ENCODE measurements at places on chromosomes 1 and 21.

- no peak for DNase-seq
Measured at GRCh38 chr1:161706482-161707347, at the start of gene FCRLA. TSS of gene FCRLA (plus strand) at chr1:161707229. CDS start at chr1:161707265, 36 bp downstream.

DNA sequence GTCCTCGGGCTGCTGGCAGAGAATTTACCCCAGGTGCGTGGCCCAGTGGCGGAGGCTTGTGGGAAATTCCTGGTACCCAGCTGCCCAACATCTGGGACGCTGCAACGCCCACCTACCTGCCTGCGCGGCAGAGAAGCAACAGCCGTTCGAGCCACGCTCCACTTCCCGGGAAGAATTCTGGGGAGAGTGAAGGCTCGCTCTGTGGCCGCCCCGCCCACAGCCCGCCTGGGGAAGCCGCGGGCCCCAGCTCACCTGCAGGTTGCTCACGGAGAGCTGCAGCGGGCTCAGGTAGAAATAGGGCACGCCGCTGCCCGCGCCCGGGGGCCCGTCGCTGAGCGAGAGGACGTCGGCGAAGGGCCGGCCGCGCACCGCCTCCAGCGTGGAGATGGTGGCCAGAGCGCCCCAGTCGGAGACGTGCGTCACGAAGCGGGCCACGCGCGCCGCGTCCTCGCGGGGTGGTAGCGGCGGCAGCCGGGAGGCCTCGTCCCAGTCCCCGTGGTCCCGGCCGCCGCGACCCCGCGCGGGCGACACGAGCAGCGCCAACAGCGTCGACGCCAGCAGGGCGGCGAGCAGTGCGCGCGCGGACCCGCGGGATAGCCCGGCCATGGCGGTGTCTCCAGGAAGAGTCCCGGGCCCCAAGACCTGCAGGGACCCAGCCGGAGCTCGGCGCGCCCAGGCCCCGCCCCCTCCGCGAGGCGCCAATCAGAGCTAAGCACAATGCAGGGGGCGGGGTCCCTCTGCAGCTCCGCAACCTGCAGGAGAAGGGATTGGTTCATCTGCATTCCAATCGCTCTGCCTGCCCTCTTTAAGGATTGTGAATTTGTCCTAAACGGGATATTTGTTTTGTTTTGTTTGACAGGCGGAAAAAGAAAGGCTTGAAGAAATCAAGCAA lies at the start of gene CREG1:
TSS of gene CREG1 (minus strand) at position 627 of the 892 bp plus-strand sequence.
- peak; percentile 71 for DNase-seq

GRCh38 chr1:62281922-62282555 lies 37.2 kb downstream of the KANK4 start:
- no peak for DNase-seq

- DNase-seq = no peak
Measured at GRCh38 chr1:154423304-154423987, 18.3 kb downstream of the IL6R start.

DNA sequence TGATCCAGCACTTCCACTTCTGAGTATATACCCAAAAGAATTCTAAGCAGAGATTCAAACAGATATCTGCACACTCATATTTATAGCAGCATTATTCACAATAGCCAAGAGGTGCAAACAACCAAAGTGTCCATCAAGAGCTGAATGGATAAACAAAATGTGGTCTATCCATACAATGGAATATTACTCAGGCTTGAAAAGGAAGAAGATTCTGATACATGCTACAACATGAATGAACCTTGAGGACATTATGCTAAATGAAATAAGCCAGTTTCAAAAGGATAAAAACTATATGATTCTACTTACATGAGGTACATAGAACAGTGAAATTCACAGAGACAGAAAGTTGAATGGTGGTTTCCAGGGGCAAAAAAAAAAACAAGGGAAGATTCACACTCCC lies 88.9 kb downstream of the CCDC185 start:
- no peak for DNase-seq

- DNase-seq = no peak
Measured at GRCh38 chr1:156448134-156448967, 52.2 kb downstream of the MEF2D start.

DNA sequence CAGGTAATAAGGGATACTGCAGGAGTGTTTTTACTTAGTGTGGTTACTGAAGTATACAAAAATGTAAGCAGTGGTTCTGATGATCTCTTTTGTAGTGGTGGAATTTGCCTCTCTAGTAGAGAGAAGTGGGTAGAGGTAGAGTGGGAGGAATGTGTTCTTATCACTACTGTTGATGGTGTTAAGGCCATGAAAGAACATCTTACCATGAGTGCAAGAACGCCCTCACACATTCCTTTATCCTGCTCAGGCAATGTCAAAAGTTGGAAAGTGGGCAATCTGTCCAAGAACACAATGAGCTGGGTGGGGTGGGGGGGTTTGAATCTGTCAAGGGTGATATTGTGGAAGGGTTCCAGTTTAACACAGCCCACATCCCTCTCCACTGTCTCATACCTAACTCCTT lies 78.6 kb downstream of the TTLL7 start:
- DNase-seq = no peak

GRCh38 chr1:160206421-160207117 lies 1.4 kb downstream of the PEA15 start:
- no peak for DNase-seq

GRCh38 chr1:20974069-20974468 lies 187.0 kb upstream of the HP1BP3 start:
- no peak for DNase-seq

- DNase-seq = no peak
Measured at GRCh38 chr1:97084546-97084945, 363.0 kb downstream of the PTBP2 start.

- DNase-seq = no peak
Measured at GRCh38 chr21:35050348-35051286, 1.5 kb upstream of the RUNX1 start.

- DNase-seq = no peak
Measured at GRCh38 chr1:227131193-227131592, 187.1 kb downstream of the CDC42BPA start.

- DNase-seq = no peak
Measured at GRCh38 chr1:32876341-32877210, 5.9 kb upstream of the FNDC5 start.

DNA sequence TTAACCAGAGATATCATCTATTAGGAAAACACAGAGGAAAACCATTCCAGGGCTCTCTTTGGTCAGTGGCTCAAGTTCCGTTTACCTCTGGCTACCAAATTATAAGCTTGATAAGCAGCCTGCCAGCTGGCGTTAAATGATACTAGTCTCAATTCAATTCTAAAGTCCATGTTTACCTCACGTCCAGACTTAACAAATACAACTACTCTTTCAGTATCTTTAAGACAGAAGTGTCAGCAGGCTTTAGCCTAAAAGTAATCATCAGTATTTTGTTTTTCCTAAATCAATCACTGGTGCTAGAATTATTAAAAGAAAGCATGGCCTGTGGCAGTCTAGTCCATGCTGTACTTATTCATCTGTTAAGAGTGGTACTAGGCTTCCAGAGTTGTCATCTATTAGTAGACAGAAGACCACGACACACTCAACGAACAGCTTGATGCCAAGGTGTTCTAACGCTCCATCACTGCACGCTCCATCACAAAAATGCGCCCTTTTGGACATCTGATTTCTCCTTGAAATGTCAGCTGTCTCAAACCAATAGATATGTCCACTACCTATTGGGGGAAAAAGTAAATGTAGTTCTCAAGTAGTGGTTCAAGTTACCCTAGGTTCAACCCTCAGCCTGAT lies 1.5 kb downstream of the IVNS1ABP start:
- no peak for DNase-seq

- no peak for DNase-seq
Measured at GRCh38 chr1:164518692-164519332, 40.2 kb upstream of the PBX1 start.

DNA sequence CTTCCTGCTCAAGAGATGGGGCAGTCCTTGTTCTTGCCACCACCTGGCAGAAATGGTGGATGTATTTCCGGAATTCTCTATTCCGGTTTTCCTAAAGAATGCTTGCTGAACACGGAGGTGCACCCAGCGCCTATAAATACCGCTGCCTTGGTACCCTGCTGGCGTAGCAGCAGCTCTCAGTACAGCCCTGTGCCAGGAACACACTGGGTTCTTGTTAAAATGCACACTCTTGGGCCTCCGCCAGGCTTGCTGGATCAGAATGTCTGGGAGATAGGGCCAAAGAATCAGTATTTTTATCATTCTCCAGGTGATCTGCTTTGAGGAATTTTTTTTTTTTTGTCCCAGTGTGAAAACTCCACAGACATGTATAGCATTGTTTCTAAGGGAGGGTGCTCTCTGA lies 54.2 kb downstream of the IGSF5 start:
- no peak for DNase-seq

DNA sequence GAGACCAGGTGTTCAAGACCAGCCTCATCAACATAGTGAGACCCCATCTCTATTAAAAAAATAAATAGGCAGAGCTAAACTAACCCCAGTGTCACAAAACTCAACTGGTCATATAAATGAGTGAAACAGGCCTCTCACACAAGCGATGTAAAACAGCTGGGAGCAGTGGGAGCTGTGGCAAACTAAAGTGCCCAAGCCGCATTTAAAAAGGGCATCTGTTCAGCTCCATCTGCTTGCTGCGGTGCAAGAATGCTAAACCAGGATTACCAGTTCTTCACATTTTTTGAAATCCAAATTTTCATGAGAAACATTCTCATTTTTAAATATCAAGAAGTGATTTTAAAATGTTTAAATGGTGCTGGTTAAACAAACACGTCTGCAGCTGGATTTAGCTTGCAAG lies 50.0 kb upstream of the WNT2B start:
- DNase-seq = no peak

GRCh38 chr1:214136324-214136919 lies 144.5 kb upstream of the SMYD2 start:
- no peak for DNase-seq

GRCh38 chr1:159146980-159147379 lies 24.4 kb upstream of the CADM3 start:
- no peak for DNase-seq

DNA sequence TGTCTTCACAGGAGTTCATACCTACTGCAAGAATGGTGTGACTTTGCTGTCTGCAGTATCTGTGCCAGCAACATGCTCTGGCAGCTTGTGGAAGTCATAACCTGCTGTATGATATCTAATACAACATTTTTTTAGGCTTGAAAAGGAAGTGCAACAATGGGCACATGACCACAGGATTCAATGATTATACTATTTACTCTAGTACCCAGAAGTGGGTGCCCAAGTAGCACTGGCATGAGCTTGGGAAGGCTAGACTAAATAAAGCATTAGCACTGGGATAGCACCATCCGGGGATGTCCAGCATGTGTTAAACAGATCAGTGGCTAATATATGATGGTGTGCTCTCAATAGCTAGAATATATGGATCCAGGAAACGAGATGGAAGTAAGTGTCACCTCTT lies 98.6 kb upstream of the PDE4B start:
- no peak for DNase-seq

DNA sequence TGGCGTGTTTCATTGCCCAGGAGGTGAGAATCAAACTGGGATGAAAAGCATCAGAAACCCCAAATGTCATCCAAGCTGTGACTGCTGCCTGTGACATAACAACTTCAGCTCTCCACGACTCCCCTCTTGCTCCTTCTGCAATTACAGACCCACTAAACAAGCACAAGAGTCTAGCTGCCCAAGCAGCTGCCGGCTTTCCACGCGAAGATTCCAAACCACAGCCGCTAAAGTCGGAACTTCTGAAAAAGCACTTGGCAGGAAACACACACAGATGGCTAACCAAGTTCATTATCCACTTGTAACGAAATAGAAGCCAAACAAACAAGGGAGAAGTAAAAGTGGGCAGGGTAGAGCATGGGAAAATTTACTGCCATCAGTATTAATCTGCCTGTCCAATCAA lies 198.1 kb downstream of the SLC35F3 start:
- DNase-seq = no peak

DNA sequence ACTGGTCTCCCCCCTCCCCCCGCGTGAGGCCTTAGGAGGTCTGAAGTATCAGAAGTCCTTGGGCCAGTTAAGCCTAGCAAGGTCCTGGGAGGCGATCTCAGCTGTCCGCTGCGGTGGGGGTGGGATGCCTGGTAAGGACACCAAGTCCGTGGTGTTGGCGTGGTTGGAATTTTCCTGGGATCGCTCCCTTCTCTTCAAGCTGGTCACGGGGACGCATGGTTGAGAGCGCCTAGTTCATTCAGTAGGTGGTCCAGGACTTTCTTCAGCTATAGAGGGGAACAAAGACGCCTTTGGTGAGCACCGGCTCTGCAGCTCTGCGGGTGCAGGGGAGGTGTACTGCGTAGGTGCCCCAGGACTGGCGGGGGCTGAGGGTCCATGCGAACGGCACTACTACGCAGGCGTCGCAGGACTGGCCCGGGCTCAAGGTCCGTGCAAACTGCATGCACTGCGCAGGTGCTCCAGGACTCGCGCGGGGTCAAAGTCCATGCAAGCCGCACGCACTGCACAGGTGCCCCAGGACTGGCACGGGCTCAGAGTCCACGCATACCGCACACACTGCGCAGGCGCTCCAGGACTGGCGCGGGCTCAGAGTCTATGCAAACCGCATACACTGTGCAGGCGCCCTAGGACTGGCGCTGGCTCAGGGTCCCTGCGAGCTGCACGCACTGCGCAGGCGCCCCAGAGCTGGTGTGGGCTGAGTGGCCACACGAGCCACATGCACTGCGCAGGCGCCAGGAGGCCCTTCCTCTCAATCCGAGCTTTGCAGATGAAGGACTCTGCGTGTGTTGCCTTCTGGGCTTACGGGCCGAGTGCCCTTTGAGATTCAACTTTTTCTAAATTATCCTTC lies 36.6 kb upstream of the HMGN1 start:
- DNase-seq = peak; percentile 46

DNA sequence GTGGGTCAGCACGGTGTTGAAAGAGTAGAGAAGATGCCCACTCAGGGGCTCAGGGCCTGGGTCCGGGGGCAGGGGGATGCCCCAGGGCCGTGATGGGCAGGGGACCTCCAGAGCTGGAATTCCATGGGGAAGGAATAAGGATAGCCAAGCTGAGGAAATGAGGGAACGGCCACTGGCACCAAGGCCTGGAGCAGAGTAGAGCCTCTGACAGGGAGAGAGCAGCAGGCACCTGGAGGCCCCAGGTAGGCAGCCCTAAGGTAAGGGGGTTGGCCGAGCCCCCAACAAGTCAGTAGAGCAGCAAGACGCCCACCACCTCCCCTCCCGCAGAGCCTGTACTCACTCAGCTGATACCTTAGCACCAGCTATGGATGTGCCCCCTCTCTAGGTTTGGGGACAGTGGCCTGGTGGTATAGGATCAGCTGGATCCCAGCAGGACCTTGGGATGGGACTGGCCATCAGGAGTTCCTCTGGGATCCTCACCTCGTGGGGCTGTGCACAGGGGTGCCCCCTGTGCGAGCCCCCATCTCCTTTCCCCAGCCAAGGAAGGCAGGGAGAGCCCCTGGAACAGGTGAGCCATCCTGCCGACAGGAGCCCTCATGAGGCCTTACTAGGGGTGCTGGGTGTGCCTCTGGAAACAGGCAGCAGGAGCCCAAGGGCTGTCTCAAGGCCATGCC lies 21.0 kb upstream of the ARF1 start:
- DNase-seq = no peak

All from stimulated activated CD4-positive, alpha-beta T cell treated with anti-CD3 and anti-CD28 coated beads, Interleukin-15, amount 100 ng/mL, for 1 hour (primary cell).